ENCODE measurements at places on chromosomes 16 and 17.

DNA sequence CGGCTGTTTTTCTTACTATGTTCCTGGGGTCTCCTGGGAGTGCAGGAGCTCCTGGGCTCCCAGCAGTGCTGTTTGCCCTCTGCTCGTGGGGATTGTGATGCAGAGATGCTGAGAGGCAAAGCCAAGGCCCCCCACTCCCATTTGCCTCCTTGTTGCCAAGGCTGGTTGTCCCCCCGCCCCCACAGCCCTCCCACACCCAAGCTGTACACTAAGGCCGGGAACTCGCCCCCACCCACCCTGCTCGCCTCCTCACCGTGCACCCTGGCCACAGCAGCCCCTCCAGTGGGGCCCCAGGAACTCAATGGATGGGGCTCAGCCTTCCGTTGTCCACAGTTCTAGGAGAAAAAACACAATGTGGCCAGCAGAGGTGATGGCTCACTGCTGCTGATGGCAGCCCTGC is 10.2 kb downstream of the NLRC3 start:
- no peak for DNase-seq

GRCh38 chr17:11840052-11840451 is 157.2 kb downstream of the ZNF18 start:
- no peak for DNase-seq

DNA sequence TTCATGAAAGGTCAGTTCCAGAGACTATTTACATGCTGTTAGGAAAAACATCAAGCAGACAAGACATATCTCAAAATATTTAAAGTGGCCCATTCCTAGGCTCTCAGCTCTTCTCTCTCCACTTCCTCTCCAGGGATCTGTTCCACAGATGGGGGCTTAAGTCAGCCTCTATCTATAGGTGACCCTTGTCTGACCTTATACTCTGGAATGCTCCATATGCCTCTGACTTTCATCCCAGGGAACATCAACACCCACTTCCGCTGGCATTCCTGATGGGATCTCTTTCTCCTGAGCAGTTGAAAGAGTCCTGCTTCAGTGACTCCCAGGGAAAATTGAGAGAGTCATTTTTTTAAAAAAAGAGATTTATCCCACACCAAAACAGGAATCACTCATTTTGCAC is 11.5 kb upstream of the WIPI1 start:
- no peak for DNase-seq

DNA sequence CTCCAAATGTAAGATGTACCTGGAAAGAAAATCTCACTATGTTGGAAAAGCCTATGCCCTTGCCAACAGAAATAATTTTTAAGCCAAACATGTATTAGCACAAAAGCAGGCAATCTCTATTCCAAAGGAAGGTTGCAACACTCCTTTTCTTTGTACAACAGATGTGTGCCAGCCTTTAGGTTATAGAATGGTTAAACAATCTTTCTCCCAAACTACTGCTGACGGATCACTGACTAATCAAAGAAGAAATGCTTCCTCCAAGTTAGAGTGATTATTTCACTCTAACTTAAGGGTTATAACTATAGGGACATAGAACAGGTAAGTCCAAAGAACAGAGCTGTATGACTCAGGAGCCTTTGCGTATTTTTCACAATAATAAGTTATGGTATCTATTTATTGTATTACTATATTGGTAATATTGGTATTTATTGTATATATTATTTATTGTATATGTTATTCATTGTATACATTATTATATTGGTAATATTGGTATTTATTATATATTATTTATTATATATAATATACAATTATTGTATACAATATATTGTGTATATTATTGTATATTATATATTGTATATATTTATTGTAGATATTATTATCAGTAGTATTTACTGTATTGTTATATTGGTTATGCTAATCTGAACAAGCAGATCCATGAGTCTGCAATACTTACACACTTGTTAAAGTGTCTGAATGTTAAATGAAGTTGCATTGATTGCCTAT is 36.7 kb upstream of the ABCA5 start:
- DNase-seq: no peak

GRCh38 chr17:56774650-56775049 is 59.1 kb downstream of the C17orf67 start:
- no peak for DNase-seq

DNA sequence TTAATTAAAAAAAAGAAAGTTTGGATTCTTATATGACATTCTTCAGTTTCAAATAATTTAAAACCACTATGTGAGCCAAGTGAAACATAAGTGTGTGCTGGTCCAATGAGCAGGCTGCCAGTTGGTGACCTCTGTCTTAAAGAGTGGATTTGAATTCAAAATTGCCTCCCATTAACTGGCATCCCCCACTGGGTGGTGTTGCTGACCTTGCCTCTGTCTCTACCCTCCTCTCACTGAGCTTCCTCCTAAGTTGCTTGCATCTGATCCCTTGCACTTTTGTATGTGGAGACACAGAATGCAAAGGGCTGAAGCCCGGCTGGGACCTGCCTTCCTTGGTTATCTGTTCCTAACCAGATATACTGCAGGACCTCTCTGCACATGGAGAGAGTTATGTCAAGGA is 160.6 kb downstream of the CYLD start:
- DNase-seq: no peak

DNA sequence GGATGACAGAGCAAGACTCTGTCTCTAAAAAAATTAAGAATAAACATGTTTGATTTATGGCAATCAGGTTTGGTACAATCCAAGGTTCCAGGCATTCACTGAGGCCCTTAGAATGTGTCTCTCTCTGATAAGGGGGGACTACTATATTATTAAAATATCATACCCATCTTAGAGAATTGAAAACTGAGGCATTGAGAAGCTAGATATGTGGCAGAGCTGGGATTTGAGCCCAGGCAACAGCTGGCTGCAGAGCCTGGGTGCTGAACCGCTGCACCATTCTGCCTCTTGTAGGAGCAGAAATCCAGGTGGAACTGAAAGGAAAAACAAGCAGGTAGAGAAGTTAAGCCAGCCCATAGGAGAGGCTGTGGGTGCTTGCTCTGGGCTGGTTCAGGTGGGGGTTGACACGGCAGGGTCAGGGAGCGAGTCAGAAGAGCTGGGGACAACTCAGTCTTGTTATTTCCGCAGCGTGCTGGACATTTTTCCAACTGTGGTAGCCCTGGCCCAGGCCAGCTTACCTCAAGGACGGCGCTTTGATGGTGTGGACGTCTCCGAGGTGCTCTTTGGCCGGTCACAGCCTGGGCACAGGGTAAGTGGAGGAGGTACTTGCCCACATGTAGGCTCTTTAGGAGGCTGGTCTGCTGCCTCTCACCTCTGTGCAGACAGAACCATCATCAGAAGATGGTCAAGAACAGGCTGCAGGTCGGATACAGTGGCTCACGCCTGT is 62.5 kb downstream of the WIPI1 start:
- no peak for DNase-seq

DNA sequence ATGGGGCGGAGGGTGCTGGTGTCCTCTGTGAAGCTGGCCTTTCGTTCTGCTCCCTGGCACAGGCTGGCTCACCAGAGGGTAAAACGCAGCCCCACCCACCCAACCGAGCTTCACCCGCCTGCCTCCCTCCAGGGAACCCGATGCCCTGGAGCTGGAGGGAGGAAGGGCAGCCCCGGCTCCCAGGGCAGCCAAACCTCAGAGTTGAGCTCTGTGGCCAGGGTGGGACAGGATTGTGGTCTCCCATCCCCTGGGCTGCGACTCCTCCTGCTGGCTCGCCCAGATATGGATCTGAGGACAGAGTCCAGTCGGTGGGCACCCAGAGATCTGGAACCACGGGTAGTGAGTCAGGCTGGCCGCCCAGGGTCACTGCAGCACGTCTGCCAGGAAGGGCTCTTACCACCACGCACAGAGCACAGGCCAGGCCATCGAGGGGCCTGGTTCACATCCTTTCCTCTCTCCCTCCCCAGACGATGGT is 42.6 kb upstream of the CHMP6 start:
- no peak for DNase-seq

DNA sequence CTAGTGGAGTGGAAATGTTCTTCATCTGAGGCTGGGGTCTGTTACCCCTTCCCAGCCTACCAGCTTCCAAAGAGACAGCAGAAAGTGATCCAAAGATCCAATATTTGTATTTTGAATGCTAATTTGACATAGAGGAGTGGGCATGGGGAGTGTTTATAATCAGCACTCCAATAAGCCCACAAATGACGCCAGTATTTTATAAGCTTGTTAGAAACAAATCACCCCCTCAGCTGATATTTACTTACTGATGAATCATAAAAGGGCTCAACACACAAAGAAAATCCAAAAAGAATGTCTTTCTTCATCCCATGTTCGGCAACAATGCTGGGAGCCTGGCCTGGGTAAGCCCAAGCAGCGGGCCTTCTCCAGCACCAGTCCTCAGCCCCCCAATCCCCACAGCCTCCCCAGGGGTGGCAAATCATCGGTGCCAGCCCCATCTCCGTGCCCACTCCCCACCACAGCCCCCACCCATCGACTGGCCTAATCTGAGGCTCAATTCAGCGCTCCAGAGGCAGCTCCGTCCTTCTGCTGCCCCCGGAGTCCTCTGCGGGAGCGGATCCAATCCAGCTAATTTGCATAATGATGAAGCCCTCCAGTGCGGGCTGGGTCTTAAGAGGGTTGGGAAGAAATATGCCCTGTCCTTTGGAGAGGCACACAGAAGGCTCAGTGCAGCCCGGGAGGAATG is 169.5 kb downstream of the C16orf78 start:
- no peak for DNase-seq

GRCh38 chr17:73058022-73058421 is 34.5 kb downstream of the SLC39A11 start:
- no peak for DNase-seq

- no peak for DNase-seq
These were observed 66.7 kb downstream of the AP2B1 start for GRCh38 chr17:35653619-35654361.

GRCh38 chr17:76775021-76775600 is 37.2 kb downstream of the MFSD11 start:
- DNase-seq: no peak

- no peak for DNase-seq
These were observed 26.1 kb downstream of the CDH1 start for GRCh38 chr16:68762996-68763756.

GRCh38 chr17:28038802-28039201 is 3.7 kb upstream of the NLK start:
- no peak for DNase-seq

DNA sequence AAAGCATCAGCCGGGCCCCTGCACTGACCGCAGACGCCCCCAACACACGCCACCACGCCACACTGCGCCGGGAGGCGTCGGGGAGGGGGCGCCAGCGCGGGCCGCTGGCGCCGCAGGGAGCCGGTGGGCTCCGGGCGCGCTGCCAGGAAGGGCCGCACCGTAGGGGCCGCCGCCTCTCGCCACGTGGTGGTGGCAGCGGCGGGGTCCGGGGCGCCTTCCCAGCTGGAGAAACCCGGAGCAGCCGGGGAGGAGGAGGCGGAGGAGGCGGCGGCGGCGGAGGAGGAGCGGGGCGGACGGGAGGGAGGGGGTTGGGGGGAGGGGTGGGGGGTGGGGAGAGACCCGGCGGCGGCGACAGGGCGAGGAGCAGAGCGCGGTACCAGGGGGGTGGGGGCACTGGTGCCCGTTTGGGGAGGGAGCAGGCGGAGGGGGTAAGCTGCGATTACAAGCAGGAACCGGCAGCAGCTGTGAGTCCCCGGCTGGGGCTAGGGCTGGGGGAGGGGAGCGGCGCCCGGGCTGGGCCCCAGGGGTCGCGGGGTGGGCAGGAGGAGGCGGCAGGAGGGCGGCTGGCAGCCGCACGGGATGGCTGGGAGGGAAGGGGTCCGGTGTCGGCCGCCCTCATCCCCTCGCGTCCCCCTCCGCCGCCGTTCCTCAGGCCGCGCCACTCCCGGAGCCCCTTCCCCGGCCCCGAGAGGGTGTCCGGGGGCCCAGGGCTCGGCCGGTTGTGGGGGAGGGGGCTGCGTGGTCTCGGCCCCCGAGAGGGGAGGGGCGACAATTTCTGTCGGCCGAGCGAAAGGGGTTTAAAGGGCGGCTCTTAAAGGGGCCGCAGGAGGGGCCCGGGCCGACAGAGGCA is at the start of gene TBKBP1:
Gene TBKBP1 (plus strand): TSS at position 431 of the 850 bp plus-strand sequence. CDS start 1,952 bp downstream, outside the sequence.
- peak; percentile 70 for DNase-seq
